ENCODE measurements at places on chromosomes 5 and 9.

DNA sequence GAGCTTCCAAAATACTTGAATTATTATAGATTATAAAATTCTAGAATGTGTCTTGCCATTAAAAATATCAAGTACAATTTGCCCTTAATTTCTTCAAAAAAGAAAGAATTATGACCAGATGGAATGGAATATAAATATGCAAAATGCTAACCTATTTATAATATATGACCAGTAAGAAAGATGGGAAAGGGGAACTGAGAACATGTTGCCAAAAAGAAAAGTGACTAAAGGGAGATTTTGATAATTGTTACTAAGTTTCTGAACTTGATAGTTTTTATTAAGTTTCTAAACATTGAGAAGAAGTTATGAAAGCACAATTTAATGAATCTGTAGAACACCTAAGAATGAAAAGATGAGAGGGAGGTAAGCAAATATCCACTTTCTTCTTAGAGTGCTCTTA, 188.4 kb upstream of the NR4A3 start:
- DNase-seq, result no peak

- DNase-seq, result no peak
Observed at GRCh38 chr5:153714798-153715197, 224.3 kb downstream of the GRIA1 start.

DNA sequence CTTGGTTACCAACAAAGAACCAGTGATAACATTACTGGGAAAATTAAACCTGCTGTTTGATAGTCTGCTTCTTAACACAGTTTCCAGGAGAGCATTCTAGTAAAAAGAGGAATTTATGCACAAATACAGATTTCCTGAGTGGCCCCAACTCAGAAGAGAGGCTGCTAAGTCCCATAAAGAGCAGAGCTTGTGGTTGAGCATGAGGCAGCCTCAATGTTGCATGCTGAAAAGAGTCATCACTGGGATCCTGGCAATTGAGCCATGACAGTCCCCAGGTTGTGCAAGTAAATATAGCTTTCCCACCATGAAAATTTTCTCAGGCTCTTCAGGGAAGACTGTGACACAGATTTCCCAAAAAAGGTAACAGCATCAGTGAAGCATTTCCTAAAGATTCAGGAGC, 47.5 kb upstream of the ADRB2 start:
- no peak for DNase-seq

- DNase-seq, result no peak
Observed at GRCh38 chr5:167030500-167031120, 1260.8 kb upstream of the WWC1 start.

DNA sequence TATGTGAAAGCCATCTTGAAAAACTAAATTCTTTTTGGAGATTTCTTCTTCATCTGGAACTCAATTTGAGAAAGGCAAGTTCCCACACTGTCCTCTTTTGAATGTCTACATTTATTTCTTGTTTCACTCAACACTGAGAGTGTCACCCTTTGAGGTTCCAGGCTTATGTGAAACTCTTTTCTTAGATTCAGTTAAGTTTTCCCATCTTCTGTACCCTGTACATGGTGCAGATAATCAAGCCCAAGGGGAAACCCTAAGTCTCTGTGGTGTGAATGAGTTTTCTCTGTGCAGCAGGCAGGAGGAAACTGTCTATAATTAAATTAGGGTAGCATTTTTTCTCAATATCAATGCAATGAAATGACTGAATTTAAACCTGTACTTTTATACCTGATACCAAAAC, 72.3 kb upstream of the PRLR start:
- no peak for DNase-seq

DNA sequence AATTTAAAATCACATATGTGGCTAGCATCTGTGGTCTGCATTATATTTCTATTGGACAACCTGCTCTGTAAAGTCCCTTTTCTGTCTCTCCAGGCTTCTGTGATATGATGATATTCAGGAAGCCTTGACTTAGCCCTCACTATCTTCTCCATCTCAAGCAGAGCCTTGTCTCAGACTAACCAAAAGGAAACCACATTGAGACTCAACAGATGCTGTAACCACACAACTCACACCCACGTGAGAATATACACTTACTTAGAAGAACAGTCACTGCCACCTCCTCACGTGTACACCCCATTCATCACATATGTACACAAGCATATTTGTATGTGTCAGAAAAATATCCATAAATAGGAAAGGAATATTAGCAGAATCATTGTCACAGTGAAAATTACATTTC, 33.6 kb downstream of the HTR4 start:
- DNase-seq, result peak; percentile 17

DNA sequence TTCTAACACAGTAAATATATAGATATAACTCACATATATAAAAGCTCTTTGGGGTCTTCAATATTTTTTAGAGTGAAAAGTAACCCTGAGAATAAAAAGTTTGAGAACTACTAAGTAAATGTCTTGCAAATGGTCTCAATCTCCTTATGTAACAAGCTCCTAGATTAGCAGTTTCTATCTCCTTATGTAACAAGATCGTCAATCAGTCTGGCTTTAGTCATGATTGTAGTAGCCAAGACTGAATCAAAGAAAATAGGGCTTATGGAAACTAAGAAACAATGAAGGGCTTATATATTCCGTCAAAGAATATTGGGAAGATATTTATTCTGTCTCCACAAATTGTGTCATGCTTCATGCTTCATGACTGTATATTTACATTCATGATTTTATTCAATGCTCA, 22.4 kb upstream of the FREM1 start:
- DNase-seq, result no peak

DNA sequence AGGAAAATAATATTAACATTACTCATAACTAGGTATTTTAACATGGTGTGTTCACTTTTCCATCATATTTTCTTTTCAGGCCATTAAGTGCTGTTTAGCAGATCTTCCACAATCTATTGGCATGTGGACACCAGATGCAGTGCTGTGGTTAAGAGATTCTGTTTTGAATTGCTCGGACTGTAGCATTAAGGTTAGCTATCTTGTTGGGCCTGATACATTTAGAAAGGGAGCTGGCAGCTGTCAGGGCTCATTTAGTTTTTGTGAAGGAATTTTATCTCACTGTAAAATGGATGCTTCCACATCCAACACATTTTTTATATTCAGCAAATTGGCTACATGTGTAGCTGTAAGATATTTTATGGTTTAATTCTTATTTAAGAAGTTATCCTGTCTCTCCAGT, 20.7 kb upstream of the TMOD1 start:
- no peak for DNase-seq

DNA sequence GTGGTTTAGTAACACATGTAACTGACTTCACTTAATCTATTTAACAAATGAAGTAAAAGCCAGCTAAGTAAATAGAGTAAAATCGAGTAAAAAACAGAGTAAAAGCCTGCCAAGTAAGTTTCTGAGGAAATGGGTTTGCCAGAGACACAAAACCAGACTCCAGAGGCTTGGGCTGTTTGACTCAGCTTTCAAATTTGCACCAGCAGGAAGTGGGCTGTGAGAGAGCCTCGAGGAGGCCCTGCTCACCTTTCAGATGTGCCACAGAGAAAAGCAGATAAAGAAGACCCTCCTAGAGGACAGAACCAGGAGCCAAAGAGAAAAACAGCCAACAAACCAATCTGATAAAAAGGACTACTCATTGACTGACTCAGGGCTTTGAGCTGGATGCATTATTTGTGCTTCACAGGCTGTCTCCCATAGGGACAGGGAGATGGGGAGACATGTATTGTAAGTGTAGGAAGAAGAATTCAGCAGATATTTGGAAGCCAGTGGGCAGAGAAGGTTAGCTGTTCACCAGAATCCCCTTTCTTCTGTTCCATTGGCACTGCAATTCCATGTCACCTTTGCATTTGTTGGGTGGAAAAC, 14.4 kb upstream of the AMACR start:
- peak; percentile 17 for DNase-seq

GRCh38 chr5:74538206-74538661, 102.3 kb downstream of the ENC1 start:
- no peak for DNase-seq

Data from activated CD4-positive, alpha-beta T cell treated with anti-CD3 and anti-CD28 coated beads, Interleukin-2, amount 50 U/mL, for 24 hours (primary cell).